ENCODE measurements at places on chromosomes 3 and 15. TPM values are rescaled to one million over a fixed set of nuclear protein-coding genes. Genes with fewer than 3 reads are reported as not detected.

The CPA3 gene
- total RNA-seq: not detected

GRCh38 chr3:177193688-177194268 is 3.5 kb downstream of the TBL1XR1 start:
- peaks cover 55% of the 10 kb centered on the region for H3K4me1 ChIP-seq
- DNase-seq: no peak
- H3K27ac ChIP-seq: peak overlapping the region; percentile 39
- H3K27me3 ChIP-seq: no peaks in the 10 kb centered on the region
- peak overlapping the region; percentile 98 for H3K4me3 ChIP-seq

GRCh38 chr3:138450704-138451424 is 16.4 kb downstream of the ESYT3 start:
- no peaks in the 10 kb centered on the region for H3K4me1 ChIP-seq
- no peak overlapping the region for H3K27ac ChIP-seq
- DNase-seq: no peak
- H3K36me3 ChIP-seq: no peaks in the 10 kb centered on the region

The STAC gene
- not detected for total RNA-seq

DNA sequence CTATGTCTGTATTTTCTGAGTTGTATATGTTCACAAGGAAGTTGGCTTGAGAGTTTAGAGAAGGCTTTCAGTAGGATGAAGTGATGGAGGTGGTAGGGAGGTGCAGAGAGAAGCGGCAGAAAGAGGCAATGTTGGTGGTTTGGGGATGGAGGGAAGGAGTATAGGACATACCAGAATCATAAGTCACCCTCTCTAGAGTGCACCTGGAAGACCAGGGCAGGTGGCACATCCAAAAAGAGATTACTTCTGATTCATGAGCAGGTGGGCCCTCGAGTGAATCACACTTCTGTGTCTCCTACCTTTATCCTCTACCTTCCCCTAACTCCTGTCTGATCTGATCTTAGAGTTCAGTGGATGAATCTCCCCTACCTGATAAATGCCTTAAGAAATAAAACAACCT is 41.8 kb upstream of the MRPL3 start:
- peaks cover 21% of the 10 kb centered on the region for H3K27me3 ChIP-seq
- no peak overlapping the region for H3K27ac ChIP-seq
- no peaks in the 10 kb centered on the region for H3K4me1 ChIP-seq

DNA sequence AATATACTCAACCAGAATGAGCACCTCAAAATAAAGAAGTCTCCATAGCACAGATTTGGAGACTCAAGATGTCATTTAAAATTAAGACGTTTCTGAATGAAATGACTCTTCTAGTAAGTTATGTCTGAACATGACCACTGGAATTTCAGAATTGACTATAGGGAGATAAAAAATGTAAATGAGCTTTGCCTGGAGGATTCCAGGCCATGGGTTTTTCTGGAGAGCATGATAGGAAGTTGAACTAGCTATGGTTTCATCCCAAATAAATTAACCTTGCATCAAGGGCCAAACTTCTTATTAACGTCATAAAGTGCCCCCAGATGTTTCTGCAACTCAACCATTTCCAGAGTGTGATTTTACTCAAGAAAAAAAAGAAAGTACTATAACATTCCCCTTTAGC is 222.6 kb upstream of the NR2F2 start:
- no peaks in the 10 kb centered on the region for H3K36me3 ChIP-seq
- H3K4me3 ChIP-seq: no peak overlapping the region
- no peak for DNase-seq
- no peaks in the 10 kb centered on the region for H3K4me1 ChIP-seq
- H3K27ac ChIP-seq: no peak overlapping the region
- no peaks in the 10 kb centered on the region for H3K27me3 ChIP-seq

- no peaks in the 10 kb centered on the region for H3K36me3 ChIP-seq
- no peak overlapping the region for H3K27ac ChIP-seq
- H3K27me3 ChIP-seq: peaks cover 3% of the 10 kb centered on the region
- no peak overlapping the region for H3K4me3 ChIP-seq
Observed at GRCh38 chr3:61793521-61793920, 232.2 kb downstream of the PTPRG start.

GRCh38 chr15:101672298-101672697 is 20.1 kb upstream of the TM2D3 start:
- no peak overlapping the region for H3K4me3 ChIP-seq
- no peak for DNase-seq
- H3K27ac ChIP-seq: no peak overlapping the region
- H3K27me3 ChIP-seq: no peaks in the 10 kb centered on the region
- no peaks in the 10 kb centered on the region for H3K4me1 ChIP-seq
- peaks cover 29% of the 10 kb centered on the region for H3K36me3 ChIP-seq

GRCh38 chr3:150699068-150699639 is 4.6 kb downstream of the ERICH6 start:
- H3K4me3 ChIP-seq: no peak overlapping the region
- H3K27me3 ChIP-seq: peaks cover 15% of the 10 kb centered on the region
- H3K27ac ChIP-seq: no peak overlapping the region

DNA sequence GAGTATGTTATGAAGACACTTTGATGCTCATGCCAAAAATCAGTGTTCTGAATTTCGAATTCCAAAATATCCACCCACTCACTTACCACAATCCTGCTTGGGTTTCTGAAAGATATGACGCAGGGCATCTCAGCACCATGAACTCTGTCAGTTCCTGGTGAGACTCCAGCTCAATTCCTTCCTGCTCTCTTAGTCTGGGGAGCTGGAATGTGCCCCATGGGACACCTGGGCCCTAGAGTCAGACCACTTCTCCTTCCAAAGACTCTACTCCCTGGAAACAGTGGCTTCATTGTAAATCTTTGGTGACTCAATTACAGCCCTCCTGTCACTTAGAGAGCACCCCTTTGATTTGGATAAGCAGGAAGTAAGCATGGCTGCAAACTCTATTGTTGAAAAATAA is 50.5 kb downstream of the CD86 start:
- DNase-seq: no peak
- H3K4me3 ChIP-seq: no peak overlapping the region
- peaks cover 5% of the 10 kb centered on the region for H3K27me3 ChIP-seq

GRCh38 chr3:46987743-46988401 is 8.4 kb downstream of the NBEAL2 start:
- no peaks in the 10 kb centered on the region for H3K27me3 ChIP-seq
- DNase-seq: peak; percentile 96
- H3K4me3 ChIP-seq: peak overlapping the region; percentile 80
- peak overlapping the region; percentile 93 for H3K27ac ChIP-seq

The RMDN3 gene
- 35.1 TPM for total RNA-seq

The GOLGA8R gene
- total RNA-seq: 9.5 TPM

DNA sequence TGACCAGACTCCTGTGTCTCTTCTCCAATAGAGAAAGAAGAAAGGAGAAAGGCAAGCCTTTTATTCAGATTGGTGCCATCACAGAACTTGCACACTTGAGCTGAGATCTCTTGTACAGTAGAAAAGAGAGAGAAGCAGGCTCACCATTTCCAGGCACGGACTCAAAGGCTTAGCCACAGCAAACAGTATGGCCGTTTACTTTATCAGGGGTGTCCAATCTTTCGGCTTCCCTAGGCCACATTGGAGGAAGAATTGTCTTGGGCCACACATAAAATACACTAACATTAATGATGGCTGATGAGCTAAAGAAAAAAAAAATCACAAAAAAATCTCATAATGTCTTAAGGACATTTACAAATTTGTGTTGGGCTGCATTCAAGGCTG is 5.0 kb downstream of the IFT80 start:
- H3K36me3 ChIP-seq: peaks cover 9% of the 10 kb centered on the region
- DNase-seq: no peak
- H3K27me3 ChIP-seq: no peaks in the 10 kb centered on the region
- H3K27ac ChIP-seq: no peak overlapping the region

The ARGFX gene
- not detected for total RNA-seq

The HIGD2B gene
- total RNA-seq: 0.24 TPM

GRCh38 chr3:81764665-81765064 is 3.2 kb upstream of the GBE1 start:
- peaks cover 21% of the 10 kb centered on the region for H3K4me1 ChIP-seq
- peaks cover 9% of the 10 kb centered on the region for H3K36me3 ChIP-seq
- no peak overlapping the region for H3K27ac ChIP-seq
- no peak overlapping the region for H3K4me3 ChIP-seq
- H3K27me3 ChIP-seq: peaks cover 3% of the 10 kb centered on the region

DNA sequence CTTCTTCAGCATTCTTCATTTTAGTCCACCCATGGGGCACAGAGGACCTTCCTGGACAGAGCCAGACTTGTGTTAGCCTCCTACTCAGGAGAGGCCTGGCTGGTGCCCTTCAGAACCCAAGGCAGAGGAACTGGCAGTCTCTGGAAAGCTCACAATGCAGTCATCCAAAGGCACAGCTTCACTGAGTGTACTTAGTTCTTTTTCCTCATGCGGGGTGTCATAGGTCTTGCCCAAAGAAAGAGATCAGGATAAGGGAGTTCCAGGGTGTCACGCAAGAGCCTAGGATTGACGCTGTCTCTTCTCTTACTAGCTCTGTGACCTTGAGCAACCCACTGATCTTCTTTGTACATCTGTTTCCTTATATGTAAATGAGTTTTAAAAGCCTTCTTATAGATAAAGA is 58.7 kb downstream of the CD200 start:
- no peak overlapping the region for H3K4me3 ChIP-seq
- H3K27me3 ChIP-seq: no peaks in the 10 kb centered on the region
- H3K36me3 ChIP-seq: peaks cover 8% of the 10 kb centered on the region
- DNase-seq: no peak

DNA sequence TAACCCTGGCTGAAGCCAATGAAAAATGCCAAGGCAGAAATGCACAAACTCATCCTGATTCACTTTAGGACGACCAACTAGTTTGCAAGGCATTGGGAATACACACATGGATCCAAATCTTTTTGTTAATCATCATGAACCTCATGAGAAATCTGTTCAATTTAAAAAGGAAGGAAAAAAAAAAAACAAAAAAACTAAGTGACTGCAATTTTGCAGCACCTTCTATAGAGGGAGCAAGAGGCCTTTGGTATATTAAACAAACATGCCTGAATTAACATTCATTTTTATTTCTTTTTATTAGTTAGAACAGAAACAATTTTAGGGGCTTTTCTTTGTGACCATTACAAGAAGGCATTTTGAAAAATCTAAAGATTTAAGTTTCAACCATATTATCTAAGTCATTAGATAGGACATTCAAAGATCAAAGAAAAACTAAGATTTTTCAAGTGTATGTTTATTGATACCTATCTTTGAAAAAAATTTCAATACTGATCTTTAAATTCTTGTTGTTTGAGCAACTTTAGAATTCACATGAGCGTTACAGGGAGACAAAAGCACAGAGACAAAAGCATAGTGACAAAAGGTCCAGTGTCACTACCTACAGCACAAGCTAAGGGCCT is 182.4 kb downstream of the CBLB start:
- H3K27ac ChIP-seq: no peak overlapping the region
- no peak for DNase-seq
- no peaks in the 10 kb centered on the region for H3K27me3 ChIP-seq
- peaks cover 32% of the 10 kb centered on the region for H3K4me1 ChIP-seq
- no peak overlapping the region for H3K4me3 ChIP-seq

The DOCK3 gene
- total RNA-seq: 3.4 TPM

The GLDN gene
- total RNA-seq: not detected

The COLQ gene
- total RNA-seq: 6.0 TPM

DNA sequence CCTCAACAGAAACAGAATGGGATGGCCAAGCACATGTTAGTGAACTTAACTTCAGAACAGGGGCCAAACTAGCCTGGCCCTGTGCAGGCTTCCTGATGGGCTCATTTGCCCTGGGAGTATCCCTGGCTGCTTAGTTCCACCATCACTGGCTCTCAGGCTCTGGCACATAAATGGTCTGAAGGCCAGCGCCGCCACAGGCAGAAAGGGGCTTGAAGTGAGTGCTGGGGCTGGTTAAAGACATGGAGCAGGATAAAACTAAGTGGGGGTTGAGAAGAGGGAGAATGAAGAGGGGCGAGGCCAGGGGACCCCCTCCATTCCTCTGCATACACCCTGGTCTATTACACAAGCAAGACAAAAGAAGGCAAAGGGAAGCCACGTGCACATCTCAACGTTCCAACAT is 12.2 kb downstream of the SLCO2A1 start:
- H3K4me3 ChIP-seq: no peak overlapping the region
- no peaks in the 10 kb centered on the region for H3K36me3 ChIP-seq
- H3K27me3 ChIP-seq: peaks cover 19% of the 10 kb centered on the region
- no peaks in the 10 kb centered on the region for H3K4me1 ChIP-seq
- no peak for DNase-seq

DNA sequence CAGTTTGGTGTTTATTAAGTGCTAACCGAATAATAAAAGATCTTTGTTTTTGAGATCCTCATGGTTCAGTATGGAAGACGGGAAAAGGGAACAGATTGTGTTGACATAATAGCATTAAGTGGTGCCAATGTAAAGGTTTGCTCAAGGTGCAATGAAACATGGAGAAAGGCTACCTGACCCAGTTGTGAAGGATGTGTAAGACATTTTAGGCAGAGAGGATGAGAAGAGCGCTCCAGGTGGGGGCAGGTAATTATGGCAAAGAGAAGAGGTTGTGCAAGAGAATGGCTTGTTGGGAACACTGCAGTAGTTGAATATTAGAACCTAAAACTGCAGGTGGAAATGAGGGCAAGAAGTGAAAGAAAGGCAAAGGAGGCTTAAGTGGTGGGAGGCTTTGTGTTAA is 140.8 kb downstream of the DIPK2A start:
- H3K27ac ChIP-seq: no peak overlapping the region
- H3K36me3 ChIP-seq: no peaks in the 10 kb centered on the region
- DNase-seq: no peak
- H3K4me3 ChIP-seq: no peak overlapping the region
- H3K27me3 ChIP-seq: no peaks in the 10 kb centered on the region
